Cortex of kidney (tissue), 1 donor: ENCODE measurements at places on chromosomes 7 and 10.

- no peak for DNase-seq
Measured at GRCh38 chr7:7251742-7252141, 69.4 kb downstream of the C1GALT1 start.

DNA sequence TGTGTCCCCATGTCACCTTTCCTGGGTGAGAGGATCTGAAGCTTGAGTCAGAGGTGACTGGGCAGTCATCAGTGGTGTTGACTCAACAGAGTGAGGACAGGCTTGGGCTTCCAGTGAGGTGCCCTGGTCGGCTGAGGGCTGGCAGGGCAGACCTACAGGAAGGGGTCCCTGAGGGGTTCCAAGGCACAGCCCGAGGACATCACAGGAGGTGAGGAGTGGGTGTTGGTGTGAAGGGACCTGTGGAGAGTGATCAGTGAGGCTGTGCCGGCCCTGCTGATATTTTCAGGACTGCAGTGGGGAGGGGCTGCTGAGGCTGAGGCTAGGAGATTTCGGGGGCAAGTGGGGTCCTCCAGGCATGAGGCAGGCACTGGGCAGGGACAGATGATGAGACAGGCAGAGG lies 545.5 kb downstream of the TCERG1L start:
- no peak for DNase-seq

GRCh38 chr7:36667007-36667745 lies 57.1 kb downstream of the AOAH start:
- no peak for DNase-seq

- DNase-seq, result no peak
Measured at GRCh38 chr10:19500959-19501358, 315.3 kb upstream of the PLXDC2 start.

GRCh38 chr10:299969-300368 lies 164.7 kb downstream of the ZMYND11 start:
- DNase-seq, result no peak

- DNase-seq, result no peak
Measured at GRCh38 chr10:14707481-14707880, 67.2 kb downstream of the FAM107B start.

GRCh38 chr10:96719200-96719599 lies 1.1 kb downstream of the PIK3AP1 start:
- no peak for DNase-seq

DNA sequence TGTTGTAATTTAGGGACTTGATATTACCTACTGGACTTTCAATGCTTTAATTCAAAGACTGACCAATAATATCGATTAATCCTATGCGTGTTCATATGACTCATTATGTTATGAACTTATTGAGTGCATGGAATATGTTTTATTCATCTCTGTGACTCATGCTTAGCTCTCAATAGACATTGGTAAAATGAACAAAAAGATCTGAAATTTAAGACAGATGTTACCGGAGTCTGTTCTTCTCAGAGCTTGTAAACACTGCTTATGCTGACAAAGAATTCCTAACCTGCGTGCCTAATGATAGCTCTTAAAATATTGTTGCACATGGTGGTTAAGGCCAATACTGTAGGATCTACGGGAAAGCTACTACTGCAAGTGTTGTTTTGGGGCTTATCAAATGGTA lies 131.5 kb upstream of the ACBD5 start:
- no peak for DNase-seq

DNA sequence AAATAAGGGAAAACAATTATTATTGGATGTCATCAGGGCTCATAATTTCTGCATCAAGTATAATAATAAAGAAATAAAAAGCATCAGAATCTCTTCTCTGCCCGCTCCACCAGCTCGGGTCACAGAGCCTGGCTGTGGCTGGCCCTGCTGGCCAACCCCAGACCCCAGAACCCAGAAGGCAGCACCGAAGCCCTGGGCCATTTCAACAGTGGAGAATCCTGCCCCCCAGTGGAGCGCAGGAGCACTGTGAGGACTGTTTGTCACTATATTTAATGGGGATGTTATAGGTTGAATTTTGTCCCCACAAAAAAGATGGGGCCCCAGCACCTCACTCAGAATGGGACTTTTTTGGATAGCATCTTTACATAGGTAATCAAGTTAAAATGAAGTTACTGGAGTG lies 27.3 kb downstream of the DENND11 start:
- no peak for DNase-seq

GRCh38 chr10:125079091-125079600 lies 81.2 kb downstream of the CTBP2 start:
- DNase-seq, result no peak

DNA sequence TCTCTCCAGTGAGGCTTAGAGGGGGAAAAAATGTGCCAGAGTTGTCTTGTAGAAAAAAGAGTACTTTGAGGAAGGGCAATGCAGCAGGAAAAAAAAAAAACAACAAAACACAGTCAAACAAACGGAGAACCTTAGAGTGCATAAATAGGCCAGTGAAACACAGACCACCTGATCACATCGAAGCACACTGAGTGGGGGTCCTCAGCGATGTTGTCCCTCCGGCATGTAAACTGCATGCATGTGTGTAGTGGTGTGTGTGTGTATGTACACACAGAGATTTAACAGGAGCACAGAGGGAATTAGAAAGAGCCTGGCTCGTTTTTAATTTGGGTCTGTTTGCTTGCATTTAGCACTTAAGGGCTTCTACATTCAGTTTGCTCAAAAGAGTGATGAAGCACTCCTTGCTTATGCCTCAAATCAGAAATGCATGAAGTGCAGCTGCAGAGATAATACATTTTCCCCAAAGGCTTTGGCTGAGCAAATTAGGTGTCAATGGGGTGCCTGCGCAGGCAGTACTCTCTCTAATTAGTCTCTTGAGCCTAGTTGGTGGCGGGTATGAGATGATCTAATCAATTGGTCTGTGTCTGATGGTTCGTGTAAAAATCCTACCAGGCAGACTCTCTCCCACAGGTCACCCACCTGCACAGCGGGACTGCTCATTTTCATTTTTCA lies 62.7 kb upstream of the FZD1 start:
- DNase-seq, result no peak

DNA sequence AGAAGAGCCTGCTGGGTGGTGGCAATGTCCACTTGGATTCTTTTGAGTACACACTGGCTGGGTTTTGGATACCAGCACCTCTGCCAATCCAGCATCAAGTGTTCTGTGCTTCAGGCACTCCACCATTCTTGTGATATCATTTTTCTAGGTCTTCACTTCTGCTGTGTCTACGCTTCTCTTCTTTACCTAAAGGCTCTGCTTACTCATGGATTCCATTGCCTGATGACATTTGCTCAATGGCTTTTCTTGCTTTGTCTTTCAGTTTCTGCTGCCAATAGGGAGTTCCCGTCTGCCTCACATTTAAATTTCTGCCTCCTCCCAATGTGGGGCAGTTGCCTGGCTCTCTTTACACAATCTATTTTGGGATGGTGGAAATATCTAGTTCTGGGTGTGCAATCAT lies 12.7 kb upstream of the PAPSS2 start:
- DNase-seq, result no peak

GRCh38 chr10:100730725-100731406 lies 14.5 kb upstream of the PAX2 start:
- DNase-seq, result no peak

GRCh38 chr10:128031216-128031615 lies 95.0 kb downstream of the MKI67 start:
- DNase-seq, result no peak

GRCh38 chr7:113209449-113210203 lies 91.3 kb upstream of the SMIM30 start:
- no peak for DNase-seq
